GM23338 (cell line): ENCODE measurements at places on chromosomes 6 and 20. TPM values are rescaled to one million over a fixed set of nuclear protein-coding genes. Genes with fewer than 3 reads are reported as not detected.

The SNAP91 gene
- 0.83 and 1.5 TPM in 2 replicates for total RNA-seq

The RIN2 gene
- 0.43 and 1.4 TPM in 2 replicates for total RNA-seq

The FKBP1C gene
- 0.19 and 0.35 TPM in 2 replicates for total RNA-seq

- no peak for DNase-seq
- H3K4me3 ChIP-seq: no peak overlapping the region
- no peaks in the 10 kb centered on the region for H3K36me3 ChIP-seq
- H3K4me1 ChIP-seq: peaks cover 48% of the 10 kb centered on the region
These were observed 26.2 kb downstream of the TOP1 start for GRCh38 chr20:41054847-41055230.

DNA sequence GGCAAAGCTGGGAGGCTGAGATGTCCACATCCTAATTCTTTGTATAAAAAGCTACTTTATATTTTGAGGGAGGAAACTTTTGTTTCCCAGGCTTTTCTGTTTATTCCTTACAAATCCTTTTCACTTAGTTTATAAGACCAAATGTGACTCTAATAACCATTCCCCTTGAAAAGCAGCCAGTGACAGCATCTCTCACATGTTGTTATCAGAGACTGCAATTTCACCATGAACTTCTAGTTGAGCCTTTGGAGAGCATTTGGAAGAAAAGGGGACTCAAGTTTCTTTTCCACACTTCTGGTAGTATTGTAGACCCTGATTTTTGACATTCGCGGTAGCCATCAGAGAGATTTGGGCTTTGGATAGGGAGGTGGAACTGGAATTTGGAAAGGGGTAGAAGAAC is 215.8 kb downstream of the RNF144B start:
- no peak overlapping the region for H3K4me3 ChIP-seq
- H3K27me3 ChIP-seq: no peaks in the 10 kb centered on the region
- no peaks in the 10 kb centered on the region for H3K36me3 ChIP-seq
- H3K27ac ChIP-seq: no peak overlapping the region

GRCh38 chr6:34922177-34922663 is 33.2 kb downstream of the ANKS1A start:
- no peaks in the 10 kb centered on the region for H3K27me3 ChIP-seq
- DNase-seq: no peak
- peaks cover 16% of the 10 kb centered on the region for H3K4me1 ChIP-seq

DNA sequence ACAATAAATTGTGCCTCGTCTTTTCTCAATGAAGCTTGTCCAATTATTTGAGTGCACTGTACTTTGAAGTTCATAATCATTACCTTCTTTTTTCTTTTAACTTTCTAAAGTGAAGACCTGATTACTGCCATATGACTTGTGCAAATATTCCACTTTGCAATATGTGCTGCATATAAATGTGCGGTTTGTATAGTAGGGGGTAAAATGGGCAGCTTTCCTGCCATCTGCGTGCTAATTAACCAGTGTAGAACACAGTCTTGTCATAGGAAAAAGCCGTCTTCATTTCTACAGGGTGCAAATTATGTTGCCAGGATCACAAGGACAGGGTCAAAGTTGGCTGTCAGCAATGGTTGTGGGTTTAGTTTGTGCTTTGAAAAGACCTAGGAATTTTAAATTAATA is 397.0 kb downstream of the NKAIN2 start:
- DNase-seq: no peak
- no peaks in the 10 kb centered on the region for H3K36me3 ChIP-seq
- no peaks in the 10 kb centered on the region for H3K27me3 ChIP-seq
- H3K27ac ChIP-seq: no peak overlapping the region
- H3K4me1 ChIP-seq: no peaks in the 10 kb centered on the region; the same call in 1 of the 2 replicates
